Suppressor macrophage (primary cell): ENCODE measurements at places on chromosomes 7 and 10.

- no peak for DNase-seq
Observed at GRCh38 chr10:119139464-119140067, 25.9 kb downstream of the SFXN4 start.

GRCh38 chr7:93185303-93186027, 37.3 kb upstream of the SAMD9L start:
- DNase-seq, result peak; percentile 27

DNA sequence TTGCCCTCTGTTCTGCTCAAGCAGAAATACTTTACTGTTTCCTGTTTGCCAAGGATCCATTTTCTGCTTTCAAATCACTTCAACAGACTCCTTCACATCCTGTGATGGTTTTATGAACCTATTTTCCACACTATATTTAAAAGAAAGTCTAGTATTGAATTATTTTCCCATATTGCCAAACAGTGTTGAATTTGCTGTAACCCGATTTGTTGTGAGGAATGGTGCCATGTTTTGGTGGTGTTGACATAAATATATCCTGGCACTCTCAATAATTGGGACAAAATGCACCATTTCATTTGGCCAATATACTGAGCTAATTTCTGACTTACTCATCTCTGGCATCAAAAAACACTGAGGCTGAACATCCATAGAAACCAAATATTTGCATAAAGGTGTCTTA, 615.4 kb upstream of the SEMA3D start:
- no peak for DNase-seq

- no peak for DNase-seq
Observed at GRCh38 chr7:103857435-103857834, 132.0 kb downstream of the RELN start.
